ENCODE measurements at places on chromosomes 3 and 15.

DNA sequence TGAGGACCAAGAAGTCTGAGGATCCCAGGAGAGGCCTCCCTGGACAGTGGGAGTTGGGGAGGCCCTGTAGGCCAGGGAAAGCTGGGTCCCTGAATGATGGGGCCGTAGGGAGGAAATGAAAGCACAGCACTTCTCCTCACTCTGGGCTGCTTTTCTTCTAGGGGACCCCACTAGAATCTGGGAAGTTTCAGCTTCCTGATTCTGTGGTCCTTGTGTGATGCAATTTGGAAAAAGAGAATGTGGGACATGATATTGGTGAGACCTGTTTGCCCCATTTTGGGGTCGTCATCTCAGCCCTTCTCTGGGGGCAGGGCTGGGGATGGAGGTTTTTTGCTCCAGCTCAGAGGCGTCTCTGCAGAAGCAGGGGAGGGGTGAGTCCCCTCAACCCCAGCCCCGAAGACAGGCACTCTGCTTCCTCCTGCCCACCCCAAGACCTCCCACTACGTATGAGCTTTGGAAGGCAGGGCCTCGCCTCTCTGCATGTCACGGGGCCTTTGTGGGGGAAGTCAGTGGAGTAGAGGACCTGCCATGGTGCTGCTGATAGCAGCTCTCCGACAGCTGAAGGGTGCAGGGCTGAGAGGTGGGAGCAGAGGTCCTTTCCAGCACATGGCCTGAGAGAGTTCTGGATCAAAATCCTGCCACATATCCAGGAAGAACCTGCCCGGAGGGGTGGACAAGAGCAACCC, 1.5 kb upstream of the SNX22 start:
- DNase-seq, result no peak

DNA sequence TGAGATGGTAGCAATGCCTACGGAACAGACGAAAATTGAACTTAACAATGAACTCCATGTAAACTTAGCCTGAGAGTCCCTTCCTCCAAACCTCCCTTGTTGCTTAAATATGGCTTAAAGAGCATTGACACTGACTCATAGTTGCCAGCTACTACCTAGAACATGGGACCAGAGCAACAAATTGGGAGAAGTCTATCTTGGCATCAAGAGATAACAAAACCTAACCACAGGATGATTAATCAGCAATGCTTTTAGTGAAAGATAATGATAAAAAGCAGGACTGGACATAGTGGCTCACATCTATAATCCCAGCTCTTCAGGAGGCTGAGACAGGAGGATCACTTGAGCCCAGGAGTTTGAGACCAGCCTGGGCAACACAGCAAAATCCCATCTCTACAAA, 117.8 kb upstream of the MNS1 start:
- no peak for DNase-seq

- DNase-seq, result no peak
Observed at GRCh38 chr15:32872621-32873283, 154.9 kb downstream of the GREM1 start.

DNA sequence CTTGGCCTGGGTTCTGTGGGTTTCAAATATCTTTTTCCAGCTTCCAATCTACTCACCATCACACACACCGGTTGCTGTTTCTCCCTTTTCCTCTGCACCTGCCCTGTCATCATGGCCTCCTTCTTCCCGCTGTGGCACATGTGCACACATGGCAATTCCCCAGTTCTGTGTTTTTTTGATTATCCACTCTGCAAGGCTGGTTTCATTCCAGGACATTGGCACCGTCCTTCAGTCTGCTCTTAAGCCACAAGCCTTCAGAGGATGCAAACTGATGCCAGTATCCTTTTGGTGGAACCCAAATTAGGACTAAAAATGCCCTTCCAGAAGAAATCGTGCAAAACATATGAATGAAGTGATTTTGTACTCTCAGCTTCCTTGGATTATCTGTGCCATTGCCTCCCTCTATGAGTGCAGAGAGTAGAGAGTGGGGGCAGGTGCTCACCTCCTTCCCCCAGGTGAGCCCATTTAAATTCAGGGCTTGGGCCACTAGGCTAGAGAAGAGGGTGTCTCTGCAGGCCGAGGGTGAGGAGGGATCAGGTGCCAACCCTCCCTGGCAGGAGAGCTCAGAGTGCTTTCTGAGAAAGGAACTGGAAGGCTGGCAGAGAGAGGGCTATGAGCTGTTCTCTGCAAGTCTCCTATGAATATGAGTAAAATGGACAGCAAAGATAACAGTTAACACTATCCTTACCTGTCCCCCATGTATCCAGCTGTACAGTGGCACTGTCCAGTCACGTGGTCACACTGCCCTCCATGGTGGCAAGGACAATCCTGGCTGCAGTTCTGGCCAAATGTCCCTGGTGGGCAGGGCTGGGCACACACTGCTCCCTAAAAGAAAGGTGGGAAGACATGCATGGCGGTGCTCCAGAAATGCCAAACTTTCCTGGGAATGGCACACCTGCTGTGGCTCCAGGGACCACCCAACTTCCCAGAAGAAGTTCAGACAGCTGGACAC, 100.8 kb downstream of the RAB11A start:
- no peak for DNase-seq

DNA sequence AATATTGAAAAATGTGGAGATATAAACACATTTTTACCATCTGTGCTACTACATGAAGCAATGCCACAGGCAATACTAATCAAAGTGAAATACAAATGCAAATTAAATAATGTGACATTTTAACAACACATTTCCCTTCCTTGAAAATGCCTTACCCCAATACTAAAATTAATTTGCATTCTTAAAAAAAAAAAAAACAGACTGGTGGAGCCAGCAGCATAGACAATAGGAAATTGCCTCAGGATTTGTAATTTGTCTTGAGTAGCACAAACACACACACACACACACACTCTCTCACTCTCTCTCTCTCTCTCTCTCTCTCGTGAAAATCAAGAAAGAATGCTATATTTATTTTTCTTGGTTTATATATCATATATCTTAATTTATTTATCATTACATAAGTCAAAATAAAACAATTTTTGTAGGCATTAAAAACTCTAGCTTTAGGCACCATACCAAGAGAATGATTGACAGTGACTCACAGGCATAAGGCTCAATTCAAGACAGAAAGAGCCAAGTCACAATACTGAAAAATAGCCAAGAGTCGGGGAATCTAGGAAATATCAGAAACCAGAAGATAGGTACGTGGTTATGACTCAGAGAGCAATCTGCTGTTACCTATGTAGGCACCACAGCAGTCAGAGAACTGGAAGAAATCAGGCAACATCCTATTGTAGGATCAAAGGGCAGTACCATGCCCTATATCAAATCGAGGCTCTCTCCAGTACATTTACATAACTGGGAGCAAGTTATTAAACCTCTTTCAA, 23.0 kb downstream of the SUCNR1 start:
- no peak for DNase-seq

DNA sequence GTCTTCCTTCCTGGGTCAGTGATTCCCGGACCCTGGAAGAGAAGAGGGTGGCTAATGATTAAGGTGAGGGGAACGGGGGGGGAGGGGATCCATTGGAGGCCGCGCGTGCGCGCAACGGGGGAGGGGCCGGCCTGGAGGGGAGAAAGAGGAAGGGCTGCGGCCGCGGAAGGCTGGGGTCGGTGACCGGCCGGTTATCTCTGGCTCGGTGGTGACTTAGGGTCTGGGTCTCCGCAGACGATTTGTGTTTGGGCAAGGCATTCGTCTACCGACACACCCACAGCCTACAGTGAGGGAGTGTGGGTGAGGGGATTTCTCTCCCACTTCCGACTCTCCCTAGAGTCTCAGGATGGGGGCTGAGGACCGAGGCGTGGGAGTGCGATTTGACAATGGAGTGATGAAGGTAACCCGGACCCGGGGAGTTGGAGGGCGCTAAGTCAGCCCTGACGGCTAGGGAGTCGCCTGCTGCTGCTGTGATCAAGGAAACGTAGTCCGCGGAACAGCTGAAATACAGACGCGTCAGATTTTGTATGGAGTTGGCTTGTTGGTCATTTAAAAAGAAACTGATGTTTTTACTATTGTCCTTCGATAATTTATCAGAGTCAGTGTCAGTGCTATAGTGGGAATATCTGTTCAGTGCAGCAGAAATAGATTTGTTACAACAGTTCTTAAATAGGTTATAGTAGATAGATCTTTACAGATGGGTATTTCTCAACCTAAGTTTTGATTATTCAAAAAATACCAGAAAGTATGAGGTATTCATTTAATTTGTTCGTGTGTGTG, 733 bp downstream of the RNF111 start:
- peak; percentile 70 for DNase-seq

DNA sequence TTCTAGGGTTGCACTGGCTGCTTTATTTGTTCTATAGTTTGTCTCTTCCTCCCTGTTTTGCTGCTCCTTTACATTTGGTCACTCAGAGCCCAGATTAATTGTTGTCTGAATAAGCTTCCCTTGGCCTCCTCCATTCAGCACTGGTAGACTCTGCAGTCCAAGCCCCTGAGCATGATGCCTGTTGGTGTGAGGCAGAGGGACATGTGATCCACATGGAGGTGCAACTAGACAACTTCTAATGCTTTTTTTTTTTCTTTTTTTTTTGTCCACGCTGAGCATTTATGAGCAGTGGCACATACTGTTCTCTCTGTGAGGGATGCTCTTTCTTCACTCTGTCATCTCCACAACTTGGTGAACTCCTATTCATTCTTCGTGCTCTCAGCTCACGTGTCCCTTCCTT, 167.3 kb upstream of the TBC1D5 start:
- no peak for DNase-seq

DNA sequence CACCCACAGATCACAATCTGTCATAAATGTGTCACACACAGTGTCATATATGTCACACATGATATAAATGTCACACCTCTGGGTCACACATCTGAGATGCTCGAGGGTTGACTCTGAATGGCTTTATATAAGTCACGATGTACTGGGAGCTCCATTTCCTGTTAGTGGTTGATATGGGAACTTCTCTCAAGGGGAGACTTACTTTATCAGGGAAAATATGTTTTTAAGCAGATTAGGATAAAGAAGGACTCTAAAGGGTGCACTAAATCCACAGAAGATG, 83.9 kb upstream of the MEF2A start:
- no peak for DNase-seq

DNA sequence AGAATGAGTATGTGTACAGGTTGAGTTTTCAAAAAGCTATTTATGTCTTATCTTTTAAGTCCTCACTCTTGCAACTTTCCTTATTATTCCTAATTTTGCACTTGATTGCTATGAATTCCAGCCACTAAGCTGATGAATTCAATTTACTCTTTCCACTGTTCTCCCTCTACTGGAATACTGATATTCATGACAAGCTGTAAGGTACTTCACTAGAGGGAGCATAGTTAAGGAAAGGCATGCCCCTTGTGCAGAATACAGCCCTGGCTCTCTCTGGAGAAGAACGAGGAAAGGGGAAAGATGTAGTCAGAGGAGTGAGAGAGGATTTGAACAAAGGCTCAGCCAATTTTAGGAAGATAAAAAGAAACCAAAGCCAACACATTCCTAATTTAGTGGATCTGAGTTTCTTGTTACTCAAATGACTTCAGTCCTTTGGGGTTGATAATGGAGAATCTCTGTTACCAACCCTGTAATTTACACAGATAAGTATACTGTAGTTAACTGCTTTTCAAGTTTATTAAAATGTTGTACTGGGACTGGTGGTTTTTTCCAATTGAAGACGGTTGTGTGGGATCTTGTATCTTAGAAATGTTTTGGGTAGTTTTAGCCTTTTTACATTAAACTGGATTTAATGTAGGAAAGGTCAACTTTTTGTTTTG, 4.0 kb downstream of the SCAANT1 start:
- DNase-seq, result no peak

DNA sequence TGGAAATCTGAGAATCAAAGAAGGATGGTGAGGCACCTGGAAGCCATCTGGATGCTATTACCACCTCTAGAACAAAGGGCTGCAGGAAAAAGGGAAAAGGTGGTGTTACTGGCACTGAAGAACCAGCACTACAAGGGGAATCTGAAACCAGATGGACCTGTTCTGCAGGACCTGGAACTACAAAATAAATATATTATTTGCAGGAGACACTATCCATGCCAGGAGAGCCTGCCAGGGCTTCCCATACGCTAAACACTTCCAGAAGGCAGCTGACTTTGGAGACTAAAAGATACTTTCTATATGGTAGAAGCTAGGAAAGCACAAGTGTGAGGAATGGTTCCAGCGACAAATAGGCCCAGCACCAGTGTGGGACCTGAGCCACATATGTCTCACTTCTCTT, 83.4 kb upstream of the POU1F1 start:
- DNase-seq, result peak; percentile 45

GRCh38 chr3:42652251-42652610, 1.3 kb upstream of the ZBTB47 start:
- DNase-seq, result no peak

GRCh38 chr3:12973827-12974226, 99.4 kb downstream of the IQSEC1 start:
- DNase-seq, result no peak

DNA sequence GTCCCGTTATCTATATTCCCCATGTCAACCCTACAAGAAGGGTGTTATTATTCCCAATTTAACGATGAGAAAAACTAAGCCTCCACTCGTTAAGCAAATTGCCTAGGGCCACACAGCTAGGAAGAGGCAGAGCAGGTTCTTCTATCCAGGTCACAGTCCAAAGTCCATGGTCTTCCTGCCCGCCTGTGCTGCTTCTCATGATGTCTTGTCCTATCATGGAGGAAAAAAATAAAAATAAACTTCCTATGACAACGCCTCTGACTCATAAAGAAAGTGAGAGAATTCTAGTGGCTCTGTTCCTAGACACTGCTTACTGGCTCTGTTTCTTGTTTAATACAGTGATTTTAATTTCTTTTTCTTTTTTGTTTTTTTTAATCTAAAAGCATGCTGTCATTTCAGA, 9.7 kb downstream of the COL8A1 start:
- DNase-seq, result no peak

GRCh38 chr3:124986192-124987143, 51.9 kb upstream of the MUC13 start:
- peak; percentile 54 for DNase-seq

- DNase-seq, result peak; percentile 1
Observed at GRCh38 chr15:35728219-35728940, 182.4 kb upstream of the DPH6 start.

- DNase-seq, result no peak
Observed at GRCh38 chr3:126517291-126517951, at the start of gene UROC1. Gene UROC1 (minus strand): TSS chr3:126517773. CDS start chr3:126517719, 54 bp downstream.
